ENCODE measurements at places on chromosomes 1 and 21.

DNA sequence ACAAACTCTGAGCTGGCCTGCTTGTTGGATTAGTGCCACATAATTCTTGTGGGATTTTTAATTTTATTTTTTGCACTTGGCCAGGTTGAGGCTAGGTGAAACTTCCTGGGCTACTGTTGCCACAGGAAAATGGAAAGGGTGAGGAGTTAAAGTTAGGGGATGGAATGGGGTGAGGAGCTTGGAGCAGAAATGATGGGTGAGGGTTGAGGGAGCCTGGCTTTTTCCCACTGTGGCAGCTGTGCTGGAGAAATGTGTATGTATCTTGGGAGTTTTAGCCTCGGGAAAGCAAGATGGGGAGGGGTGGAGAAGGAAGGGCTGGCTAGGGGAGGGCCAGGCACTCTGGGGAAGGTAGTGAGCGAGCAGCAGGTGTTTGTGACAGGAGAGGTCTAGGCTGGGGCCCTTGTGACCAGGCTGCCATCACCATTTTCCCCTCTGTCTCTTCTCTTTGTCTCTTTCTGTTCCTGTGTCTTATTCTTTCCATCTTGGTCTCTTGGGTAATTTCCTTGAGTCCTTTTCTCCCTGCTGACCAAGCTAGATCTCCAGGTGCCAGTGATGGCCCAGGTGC lies 2.0 kb downstream of the ZNF687 start:
- DNase-seq = no peak

DNA sequence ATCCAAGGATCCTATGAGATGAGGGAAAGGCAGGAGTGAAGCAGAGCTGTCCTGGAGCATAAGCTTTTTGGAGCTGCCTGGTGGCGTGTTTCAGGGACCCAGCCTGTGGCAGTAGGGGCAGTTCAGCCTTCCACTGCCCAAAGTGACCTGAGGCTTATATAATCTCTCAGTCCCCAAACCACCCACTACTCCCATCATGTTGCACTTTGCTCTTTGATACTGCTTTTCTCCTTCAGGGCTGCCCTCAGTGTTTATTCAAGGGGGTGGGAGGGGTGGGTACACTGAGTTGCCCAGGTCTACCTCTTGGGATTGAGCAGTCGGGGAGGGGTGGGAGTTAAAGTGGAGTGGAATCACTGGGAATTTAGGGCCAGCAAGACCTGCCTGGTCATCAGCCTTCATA lies 9.3 kb downstream of the HCN3 start:
- no peak for DNase-seq

- DNase-seq = no peak
Observed at GRCh38 chr21:41834926-41835663, 44.0 kb downstream of the PRDM15 start.

GRCh38 chr1:183144752-183145151 lies 41.3 kb upstream of the LAMC2 start:
- no peak for DNase-seq

- DNase-seq = no peak
Observed at GRCh38 chr1:53292690-53293089, 35.2 kb downstream of the LRP8 start.

DNA sequence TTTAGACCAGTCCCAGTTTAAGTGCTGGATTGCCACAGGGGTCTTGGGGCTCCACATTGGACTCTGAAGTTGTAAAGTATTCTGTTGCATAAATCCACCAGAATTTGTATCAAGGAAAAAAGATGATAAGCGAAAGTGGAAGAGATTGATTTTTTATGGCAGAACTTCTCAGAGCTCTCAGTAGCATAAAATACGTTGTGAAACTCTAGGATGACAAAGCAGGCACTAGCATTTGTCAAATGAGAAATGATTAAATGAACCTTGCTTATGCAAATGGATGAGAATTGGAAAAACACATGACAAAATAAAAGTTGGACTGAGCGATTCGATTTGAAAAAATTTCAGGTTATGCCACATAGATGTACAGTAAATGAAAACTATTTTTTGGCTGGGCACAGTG lies 253.8 kb upstream of the RAB4A start:
- no peak for DNase-seq

- DNase-seq = no peak
Observed at GRCh38 chr1:185566995-185567394, 167.2 kb upstream of the HMCN1 start.

- no peak for DNase-seq
Observed at GRCh38 chr1:78722947-78723346, 73.3 kb downstream of the IFI44 start.

GRCh38 chr1:157277281-157277680 lies 139.1 kb upstream of the ETV3 start:
- DNase-seq = no peak

GRCh38 chr1:95282518-95282895 lies 48.5 kb downstream of the RWDD3 start:
- no peak for DNase-seq

DNA sequence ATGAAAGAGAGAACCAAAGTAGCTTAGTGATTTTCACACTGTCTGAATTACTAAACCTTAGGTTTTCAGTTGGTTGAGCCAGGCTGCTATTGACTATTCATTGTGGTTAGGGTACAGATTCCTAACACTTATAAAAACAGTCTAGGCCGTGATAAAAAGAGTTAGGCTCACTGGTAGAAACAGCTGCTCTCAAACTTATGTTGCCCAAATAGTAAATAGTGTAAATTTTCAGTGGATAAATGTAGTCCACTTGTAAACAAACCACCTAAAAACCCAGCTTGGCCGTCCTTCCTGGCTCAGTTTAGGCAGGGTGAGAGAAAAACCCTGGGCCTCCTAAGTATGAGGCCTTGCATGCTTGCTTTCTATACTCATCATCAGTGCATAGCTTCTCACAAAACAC lies 34.9 kb downstream of the ARID1A start:
- DNase-seq = no peak

DNA sequence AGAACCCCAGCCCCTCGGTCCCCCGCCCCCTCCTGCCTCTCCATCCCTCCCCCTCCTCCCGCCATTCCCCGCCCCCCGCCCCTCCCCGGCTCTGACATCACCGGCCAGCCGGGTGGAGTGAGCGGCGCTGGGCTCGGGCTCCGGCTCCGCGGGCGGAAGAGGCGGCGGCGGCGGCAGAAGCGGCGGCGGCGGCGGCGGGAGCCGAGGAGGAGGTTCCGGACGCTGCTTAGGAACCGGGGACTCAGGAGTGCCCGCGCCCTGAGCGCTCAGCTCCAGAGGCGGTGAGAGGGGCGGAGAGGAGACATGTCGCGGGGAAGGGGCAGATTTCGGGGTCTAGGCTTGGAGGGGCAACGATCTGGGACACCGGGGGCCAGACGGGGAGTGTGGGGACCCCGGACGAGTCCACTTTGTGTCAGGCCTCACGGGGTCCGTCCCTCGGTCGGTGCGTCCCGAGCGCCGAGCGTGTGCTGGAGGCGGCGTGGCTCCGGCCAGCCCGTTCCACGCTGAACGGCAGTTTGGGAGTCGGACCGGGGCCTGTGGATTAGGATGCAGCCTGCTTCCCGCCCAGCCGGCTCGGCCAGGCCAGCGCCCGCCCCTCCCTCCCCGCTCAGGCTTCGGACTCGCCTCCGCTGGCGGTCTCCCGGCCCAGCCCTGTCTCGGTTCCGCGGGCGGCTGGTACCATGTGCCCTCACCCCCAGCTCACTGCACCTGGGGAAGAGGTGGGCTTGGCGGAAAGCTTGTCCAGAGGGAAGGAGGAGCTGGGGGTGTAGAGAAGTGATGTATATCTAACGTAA lies at the start of gene PEA15:
PEA15 (plus strand) TSS at position 143 of the 794 bp plus-strand sequence. CDS start 6,161 bp downstream, outside the sequence.
- DNase-seq = peak; percentile 50

DNA sequence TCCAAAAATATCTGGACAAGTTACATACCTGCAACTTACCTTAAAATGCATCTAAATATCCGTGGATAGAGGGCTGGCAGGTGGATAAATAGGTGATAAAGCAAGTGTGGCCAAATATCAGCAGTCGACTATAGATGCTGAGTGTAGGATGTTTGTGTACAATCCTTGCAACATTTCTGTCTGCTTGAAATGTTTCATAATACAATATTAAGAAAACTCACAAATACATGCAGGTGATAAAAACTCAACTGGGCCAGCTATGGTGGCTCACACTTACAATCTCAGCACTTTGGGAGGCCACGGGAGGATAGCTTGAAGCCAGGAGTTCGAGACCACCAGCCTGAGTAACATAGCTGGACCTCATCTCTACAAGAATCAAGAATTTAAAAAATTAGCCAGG lies 41.0 kb downstream of the ACTA1 start:
- no peak for DNase-seq

GRCh38 chr1:30612536-30613065 lies 110.8 kb downstream of the MATN1 start:
- DNase-seq = no peak

DNA sequence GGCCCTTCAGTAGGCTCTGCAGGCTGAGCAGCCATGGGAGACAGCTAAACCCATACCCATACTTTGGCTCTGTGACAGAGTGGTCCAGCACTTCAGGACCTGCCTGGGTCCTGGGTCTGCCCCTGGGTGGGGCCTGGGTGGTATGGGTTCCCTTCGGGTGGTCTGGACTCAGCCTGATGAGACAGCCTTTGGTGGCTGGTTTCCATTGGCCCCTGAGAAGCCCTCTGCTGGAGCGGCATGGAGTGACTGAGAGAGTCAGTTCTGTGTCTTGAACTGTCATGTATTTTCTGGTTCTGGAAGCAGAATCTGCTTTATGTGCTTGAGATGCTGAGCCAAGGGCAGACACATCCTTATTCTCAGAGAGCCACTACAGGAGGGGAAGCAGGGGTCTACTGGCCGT lies 31.3 kb upstream of the KCNA2 start:
- no peak for DNase-seq

DNA sequence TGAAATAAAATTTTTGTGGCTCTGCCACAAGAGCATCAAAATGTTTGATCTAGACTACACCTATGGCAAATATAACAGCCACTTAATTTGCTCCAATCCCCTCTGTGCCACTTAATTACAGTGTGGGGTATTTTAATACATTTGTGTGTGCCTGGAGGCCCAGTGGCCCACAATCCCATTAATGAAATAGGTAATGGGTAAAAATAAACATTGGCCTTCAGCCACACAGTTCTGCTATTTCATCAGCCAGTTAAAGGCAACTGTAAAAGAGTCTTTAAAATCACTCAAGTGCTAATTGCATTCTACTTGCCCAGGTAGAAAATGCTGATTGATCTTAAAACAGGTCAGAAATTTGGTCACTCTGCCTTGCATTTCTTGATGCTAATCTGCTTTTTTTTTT lies 151.6 kb upstream of the UBE2U start:
- DNase-seq = no peak

DNA sequence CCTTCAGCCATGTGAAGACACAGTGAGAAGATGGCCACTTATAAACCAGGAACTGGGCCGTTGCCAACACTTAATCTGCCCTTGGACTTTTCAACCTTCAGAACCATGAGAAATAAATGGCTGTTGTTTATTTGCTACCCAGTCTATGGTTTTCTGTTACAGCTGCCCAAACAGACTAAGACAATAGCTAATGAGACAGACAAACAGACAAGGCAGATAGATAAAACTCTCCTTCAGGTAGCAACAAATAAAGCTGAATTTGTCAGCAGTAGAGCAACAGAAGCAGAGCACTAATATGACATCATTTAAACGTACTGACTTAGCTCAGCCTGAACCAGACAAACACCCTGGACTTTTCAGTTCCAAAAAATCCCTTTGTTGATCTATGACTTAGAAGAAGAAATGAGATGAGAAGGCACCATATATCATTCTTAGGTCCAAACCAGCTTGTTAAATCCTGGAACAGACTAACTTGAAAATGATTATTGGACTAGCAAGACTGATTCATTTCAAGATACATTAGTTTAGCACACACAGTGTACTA lies 27.0 kb downstream of the ZZZ3 start:
- no peak for DNase-seq

GRCh38 chr1:110783292-110783918 lies 89.5 kb upstream of the CD53 start:
- DNase-seq = peak; percentile 17

DNA sequence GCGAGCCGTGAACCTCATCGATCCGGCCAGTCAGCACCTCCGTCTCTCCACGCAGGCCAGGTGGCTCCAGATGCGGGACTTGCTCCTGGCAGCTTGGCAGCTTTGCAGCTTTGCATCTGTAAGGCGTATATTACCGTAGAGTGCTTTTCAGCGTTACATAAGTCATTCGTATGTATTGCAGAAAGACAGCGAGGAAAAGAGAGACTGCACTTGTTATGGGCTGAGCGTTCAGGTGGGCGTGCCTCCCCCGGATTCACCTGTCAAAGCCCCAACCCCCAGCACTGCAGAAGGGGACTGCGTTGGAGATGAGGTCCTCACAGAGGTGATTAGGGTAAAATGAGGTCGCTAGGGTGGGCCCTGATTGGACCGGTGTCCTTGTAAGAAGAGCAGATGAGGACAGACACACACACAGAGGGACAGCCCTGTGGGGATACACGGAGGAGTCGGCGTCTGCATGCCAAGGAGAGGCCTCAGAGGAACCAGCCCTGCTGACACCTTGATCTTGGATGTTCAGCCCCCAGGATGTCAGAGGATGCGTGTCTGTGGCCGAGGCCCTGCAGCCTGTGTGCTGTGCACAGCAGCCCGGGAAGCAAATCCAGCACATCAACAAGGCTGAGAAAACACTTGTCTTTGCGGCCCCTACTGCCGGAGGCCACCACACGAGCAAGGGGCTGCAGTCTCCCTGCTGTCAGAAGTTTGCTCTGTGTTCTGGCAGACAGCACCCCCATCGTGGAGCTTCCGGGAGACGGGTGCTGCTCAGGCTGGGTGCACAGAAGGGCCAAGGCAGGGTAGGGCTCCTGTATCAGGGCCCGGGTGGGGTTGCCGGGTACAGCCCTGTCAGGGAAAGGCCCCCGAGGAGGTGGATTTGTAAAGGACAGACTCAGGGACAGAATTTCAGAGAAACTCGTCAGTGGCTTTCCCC lies 10.9 kb upstream of the AGPAT3 start:
- DNase-seq = no peak

DNA sequence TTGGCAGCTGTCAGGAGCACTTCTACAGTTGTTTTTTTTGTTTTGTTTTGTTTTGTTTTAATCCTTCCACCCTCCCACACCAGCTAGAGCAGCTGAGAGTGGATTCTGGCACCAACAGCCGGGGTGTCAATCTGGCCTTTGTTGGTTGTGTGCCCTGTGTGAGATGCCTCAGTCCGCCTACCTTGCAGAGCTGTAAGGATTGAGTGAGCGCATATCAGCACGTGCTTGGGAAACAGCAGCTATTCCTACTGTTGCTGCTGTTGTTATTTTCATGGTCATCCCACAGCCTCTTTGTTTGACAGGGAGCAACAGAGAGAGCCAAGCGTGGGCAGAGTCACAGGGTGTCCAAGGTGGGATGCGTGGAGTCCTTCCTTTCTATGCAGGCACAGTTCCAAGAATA lies 50.4 kb downstream of the PGBD5 start:
- DNase-seq = no peak

- no peak for DNase-seq
Observed at GRCh38 chr1:43861337-43861736, 72.3 kb upstream of the ARTN start.

Data from progenitor cell of endocrine pancreas (in vitro differentiated cells).